Kidney epithelial cell (primary cell): ENCODE measurements at places on chromosomes 6 and 20. TPM values are rescaled to one million over a fixed set of nuclear protein-coding genes. Genes with fewer than 3 reads are reported as not detected.
A peak's percentile ranks its signal among the peaks of the same experiment; 100 is the strongest.

The PARD6B gene
- 23.7 and 24.0 TPM in 2 replicates for total RNA-seq

The HCRTR2 gene
- not detected in 2 replicates for total RNA-seq

The RIMS4 gene
- total RNA-seq: not detected in 2 replicates

The OR2J1 gene
- total RNA-seq: not detected in 2 replicates

The EFCAB8 gene
- total RNA-seq: not detected in 2 replicates

The CLIC5 gene
- 3.2 and 3.5 TPM in 2 replicates for total RNA-seq

The RHAG gene
- total RNA-seq: not detected in 2 replicates

The C2 gene
- total RNA-seq: 0.07 and 0.63 TPM in 2 replicates

The ID1 gene
- total RNA-seq: 27.5 and 32.1 TPM in 2 replicates

DNA sequence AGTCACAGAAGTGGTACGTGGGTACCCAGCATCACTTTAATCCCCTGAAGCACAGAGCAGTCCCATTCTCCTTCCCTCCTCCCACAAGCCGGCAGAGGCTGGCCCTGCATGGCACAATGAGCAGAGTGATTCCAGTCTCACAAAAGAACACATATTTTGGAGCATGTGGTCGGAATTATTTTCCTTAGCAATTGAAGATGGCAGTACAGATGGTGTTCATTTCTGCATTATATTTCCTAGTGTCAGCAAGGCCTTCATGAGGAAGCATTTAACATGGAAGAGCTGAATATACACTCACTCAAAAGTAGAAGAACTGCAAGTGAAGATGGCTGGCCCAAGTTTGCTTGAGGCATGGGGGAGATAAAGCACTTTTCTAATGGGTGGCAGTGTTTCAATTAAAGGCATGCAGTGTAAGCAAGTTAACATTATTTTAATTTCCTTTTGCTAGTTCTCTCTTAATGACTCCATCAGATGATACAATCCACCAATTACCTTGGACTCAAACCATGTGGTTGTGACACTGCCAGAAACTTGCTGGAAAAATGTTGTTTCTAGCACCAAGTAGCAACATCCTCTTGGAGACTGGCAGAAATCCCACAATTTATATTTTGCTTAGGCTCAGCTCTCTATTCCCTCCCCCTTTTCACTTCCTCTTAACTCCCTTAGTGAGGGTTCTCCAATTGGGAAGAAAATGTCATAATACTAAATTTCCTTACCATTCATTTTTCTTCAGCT lies 74.4 kb downstream of the ARHGAP18 start:
- no peak for DNase-seq

DNA sequence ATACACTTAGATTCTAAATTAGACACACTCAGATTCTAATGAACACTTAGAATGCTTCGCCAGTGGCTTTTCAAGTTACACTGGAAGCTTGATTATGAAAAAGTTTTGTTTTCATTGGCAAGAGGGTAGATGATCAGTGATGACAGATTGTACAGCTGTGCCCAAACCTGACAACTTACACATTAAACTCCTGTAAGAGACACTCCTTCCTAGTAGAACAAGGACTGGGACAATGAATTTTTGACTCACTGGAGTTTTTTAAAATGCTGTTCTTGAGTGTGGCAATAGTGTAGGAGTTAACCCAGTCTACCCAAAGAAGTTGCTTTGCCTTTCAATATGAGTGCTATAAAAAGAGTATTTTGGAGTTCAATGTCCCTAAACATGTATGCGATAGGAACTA lies 140.8 kb downstream of the SLC16A10 start:
- no peak for DNase-seq

GRCh38 chr20:23456873-23457272 lies 4.2 kb upstream of the CST11 start:
- DNase-seq: no peak

- no peak for DNase-seq
Measured at GRCh38 chr6:45927421-45928320, 88.0 kb downstream of the CLIC5 start.

DNA sequence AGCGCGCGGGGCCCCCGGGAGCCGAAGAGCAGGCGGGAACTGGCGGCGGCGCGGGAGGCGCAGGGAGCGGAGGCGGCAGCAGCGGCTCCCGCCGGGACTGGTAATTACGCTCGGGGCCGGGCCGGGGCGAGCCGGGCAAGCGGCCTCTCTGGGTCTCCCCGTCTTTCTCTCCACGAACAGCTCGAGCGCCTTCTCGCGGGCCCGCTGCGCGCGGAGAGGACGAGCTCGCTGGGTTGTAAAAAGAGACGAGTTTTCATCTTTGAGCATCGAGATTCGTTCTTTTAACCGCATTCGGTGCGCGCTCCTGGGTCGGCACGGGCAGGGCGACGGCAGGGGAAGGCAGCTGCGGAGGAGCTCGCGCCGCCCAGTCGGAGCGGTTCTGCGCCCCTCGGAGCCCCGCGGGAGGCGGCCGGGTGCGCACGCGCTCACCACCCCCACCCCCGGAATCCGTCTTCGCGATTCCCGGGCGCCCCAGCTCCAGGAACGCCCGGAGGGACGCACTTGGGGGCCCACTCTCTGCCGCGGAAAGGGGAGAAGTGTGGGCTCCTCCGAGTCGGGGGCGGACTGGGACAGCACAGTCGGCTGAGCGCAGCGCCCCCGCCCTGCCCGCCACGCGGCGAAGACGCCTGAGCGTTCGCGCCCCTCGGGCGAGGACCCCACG lies 38.0 kb downstream of the YTHDF1 start:
- DNase-seq: no peak

GRCh38 chr6:165573671-165574070 lies 89.4 kb downstream of the PDE10A start:
- no peak for DNase-seq

DNA sequence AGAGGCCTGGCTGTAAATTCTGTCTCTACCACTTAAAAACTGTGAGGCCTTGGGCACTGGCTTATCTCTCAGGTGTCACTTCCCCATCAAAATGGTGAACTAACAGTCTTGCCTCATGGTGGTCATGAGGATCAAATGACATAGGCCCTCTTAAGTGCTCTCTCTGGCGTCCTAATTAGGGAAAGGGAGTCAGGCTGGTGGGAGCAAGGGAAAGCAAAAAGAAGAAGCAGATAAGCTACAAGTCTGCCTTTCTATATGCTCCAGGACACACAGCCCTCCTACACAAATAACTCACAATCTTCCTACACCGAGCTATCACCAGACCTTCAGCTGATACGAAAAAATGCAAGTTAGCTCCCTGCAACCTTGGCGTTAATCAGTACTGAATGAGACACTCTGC lies 19.5 kb upstream of the SLC22A16 start:
- DNase-seq: no peak

GRCh38 chr20:47950124-47950912 lies 165.0 kb upstream of the SULF2 start:
- DNase-seq: no peak

DNA sequence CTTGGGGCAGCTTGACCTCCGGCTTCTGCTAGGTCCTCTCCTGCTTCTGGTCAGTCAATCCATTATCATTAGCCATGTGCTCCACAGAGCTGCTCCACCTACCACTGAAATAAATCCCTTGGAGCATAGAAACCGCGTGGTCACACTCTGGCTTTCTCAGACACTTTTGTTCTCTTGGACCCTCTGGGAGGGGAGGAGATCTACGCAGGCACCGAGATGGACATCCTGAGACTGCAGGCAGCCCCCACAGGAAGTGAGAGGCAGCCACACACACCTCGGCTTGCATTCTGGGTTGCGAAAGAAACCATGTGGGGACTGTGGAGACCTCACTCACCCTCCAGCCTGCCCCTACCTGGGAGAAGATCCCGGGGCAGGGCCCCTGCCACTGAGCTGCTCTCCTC lies 79.5 kb downstream of the FYN start:
- DNase-seq: no peak

DNA sequence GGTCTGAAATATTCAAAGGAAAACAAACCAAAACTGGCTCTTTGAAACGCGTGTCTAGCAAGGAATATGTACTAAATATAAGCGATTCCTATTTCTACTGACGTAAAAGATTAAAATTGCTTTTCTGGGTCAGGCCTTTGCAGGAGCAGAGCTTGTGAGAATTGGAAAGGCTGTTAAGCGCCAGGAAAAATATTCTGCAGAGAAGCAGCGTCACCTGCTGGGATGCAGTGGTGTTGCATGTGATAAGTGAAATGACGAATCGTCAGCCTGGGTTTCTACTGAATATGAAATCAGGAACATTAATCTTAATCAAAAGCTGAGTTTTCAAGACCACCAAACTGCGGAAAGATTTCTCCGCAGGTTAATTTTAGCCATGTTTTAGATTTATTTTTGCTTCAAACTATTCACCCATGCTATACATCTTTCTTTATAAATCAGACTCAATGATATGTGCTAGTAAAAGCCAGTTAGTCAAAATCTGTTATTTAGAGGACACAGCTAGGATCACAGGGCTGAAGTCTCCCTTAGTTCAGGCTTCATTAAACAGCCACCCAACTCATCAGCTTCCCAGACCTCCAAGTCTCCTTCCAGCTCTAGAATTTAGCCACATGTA lies 67.4 kb downstream of the ALDH8A1 start:
- DNase-seq: no peak

DNA sequence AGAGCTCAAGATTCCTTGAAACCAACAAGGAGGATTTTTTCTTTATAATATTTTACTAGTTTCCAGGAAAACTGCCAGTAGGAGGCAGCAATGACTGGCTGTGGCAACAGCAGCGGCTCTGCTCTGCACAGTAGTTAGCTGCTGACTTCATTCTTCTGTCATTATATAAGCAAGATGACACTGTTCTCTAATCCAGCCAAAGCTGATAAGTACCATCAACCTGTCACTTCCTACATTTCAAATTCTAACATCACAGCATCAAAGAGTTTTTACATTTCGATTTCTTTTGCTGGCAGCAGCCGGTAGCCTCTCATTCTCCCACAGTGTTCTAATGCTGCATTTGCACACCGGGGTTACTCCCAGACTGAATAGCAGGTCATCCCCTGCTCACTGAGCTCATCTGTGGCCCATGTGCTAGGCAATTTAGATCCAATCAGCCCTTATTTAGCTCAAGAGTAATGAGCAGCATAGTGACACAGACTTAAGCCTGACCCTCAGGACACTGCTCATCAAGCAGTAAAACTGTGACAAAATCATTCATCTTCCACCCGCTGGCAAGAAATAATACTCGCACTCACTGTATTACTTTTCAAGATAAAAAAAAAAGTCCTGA lies 67.8 kb downstream of the MMS22L start:
- DNase-seq: peak; percentile 12

DNA sequence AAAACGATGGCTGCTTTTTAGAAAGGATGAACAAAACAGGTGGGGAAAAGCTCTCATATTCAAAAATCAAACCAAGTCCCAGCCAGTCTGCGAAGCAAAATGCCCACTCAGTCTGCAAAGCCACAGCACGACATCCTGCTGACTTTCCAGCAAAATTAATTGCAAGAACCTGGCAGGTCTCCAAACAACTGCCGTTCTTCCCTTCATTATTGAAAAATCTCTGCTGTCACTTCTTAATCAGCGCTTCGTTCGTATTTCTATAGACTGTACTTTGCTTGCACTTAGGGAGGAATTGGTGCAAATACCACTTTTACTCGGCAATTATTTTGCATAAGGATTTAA lies 222.4 kb downstream of the CBLN4 start:
- DNase-seq: no peak

GRCh38 chr6:27517928-27518787 lies 45.3 kb upstream of the ZNF184 start:
- no peak for DNase-seq

DNA sequence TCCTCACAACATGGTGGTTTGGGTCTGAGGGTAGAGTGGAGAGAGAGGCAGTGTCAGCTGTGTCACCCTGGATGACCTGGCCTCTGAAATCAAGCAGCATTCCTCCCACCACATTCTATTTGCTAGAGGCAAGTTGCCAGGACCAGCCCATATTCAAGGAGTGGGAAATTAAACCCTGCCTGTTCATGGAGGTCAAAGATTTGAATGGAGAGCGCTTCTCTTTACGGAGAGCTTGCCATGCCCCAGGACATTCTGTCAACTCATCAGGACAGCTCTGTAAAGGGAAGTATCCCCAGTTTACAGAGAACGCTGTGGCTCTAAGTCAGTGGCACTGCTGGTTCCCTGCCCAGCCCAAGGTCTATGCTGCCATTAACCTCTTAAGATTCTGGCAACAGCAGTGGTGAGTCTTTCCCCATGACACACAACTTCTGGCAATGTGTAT lies 90.0 kb upstream of the INSM1 start:
- DNase-seq: no peak

- no peak for DNase-seq
Measured at GRCh38 chr6:158174514-158174913, 6.4 kb downstream of the GTF2H5 start.

DNA sequence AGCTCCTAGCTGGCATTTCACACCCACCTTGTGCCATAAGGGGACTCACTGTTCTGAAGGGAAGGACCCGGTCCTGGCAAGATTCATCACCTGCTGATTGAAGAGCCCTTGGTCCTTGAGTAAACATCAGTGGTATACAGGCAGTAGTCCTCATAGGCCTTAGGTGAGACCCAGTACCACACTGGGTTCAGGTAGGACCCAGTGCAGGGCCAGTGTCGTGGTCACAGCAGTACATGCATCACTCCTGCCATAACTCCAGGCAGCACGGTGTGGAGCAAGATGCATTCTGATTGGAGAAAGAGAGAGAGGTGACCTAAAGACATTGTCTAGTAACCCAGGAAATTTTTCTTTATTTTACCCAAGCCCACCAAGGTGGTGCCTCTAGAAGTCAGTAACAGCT lies 49.1 kb upstream of the THBS2 start:
- no peak for DNase-seq
